ENCODE measurements at places on chromosomes 6 and 20. TPM values are rescaled to one million over a fixed set of nuclear protein-coding genes. Genes with fewer than 3 reads are reported as not detected.

The C20orf96 gene
- 2.4 TPM for total RNA-seq

GRCh38 chr6:3326184-3326971 is 67.6 kb downstream of the PSMG4 start:
- no peak overlapping the region for H3K27ac ChIP-seq
- peaks cover 16% of the 10 kb centered on the region for H3K4me1 ChIP-seq
- DNase-seq, result no peak
- no peaks in the 10 kb centered on the region for H3K27me3 ChIP-seq
- H3K36me3 ChIP-seq, result no peaks in the 10 kb centered on the region

GRCh38 chr6:39698789-39699188 is 26.4 kb downstream of the KIF6 start:
- H3K27me3 ChIP-seq, result no peaks in the 10 kb centered on the region
- no peaks in the 10 kb centered on the region for H3K36me3 ChIP-seq
- no peak for DNase-seq
- H3K27ac ChIP-seq, result no peak overlapping the region
- no peak overlapping the region for H3K4me3 ChIP-seq

DNA sequence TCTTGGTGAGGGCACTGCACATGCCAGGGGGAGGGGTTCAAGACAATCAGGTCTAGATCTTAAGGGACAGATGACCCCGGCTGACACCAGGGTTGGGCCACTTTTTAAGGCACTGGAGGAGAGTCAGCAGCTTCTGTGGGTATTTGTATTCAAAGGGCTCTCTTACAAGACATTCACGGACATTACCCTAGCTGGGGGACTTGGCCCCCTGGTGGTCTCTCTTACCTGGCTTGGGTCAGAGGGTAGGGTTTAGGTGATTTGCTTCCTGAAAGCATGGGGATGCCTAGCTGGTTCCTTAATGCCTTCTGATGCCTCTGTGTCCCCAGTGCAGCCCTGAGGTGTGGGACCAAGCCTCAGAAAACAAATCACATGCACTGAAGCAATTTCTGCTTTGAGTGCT is 354.7 kb downstream of the CDC5L start:
- H3K4me3 ChIP-seq, result no peak overlapping the region
- no peaks in the 10 kb centered on the region for H3K27me3 ChIP-seq
- no peak for DNase-seq

DNA sequence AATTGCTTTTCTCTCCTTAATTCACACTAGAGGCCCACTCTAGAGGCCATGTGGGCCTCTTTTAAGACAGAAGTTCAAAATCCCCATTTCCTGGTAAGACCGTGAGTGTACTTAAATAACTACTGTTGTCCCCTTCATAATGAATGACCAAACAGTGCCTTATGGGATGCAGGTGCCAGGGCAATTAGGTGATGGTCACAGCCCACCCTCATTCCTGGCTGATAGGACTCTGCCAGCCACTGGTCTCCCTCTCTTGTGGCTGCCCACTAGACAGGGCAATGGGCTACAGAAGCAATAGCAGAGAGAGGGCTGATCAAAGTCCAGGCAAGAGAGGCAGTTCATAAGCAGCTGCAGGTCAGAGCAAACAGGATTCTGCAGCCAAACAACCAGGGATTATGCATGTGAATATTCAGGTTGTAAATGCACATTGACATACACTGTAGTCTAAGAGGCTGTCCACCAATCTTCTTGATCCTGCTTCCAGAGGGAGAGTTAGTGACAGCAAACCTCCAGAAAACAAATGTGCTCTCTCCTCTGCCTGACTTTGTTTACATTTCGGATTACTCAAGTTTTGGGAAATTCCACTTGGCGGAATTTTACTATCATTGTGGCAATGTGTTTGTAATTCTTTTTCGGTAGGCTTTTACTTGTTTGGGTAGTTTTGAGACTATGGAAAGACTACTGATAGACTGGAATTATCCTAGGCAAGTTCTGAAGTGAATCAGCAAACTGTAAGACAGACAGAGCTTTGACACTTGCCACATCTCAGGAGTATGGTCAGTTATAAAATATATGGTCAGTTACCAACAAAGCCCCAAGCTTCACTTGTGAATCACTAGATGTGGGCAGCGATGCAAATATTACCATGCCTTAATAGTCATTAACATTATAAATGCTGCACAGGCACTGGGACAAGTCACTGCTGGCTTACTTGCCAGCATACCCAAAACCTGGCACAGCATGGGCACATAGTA is 12.8 kb downstream of the PTPRK start:
- H3K4me3 ChIP-seq, result no peak overlapping the region
- no peak for DNase-seq
- no peaks in the 10 kb centered on the region for H3K27me3 ChIP-seq
- no peaks in the 10 kb centered on the region for H3K36me3 ChIP-seq

Data from right atrium auricular region (tissue), 2 donors.